ENCODE measurements at places on chromosomes 1 and 21. TPM values are rescaled to one million over a fixed set of nuclear protein-coding genes. Genes with fewer than 3 reads are reported as not detected.

DNA sequence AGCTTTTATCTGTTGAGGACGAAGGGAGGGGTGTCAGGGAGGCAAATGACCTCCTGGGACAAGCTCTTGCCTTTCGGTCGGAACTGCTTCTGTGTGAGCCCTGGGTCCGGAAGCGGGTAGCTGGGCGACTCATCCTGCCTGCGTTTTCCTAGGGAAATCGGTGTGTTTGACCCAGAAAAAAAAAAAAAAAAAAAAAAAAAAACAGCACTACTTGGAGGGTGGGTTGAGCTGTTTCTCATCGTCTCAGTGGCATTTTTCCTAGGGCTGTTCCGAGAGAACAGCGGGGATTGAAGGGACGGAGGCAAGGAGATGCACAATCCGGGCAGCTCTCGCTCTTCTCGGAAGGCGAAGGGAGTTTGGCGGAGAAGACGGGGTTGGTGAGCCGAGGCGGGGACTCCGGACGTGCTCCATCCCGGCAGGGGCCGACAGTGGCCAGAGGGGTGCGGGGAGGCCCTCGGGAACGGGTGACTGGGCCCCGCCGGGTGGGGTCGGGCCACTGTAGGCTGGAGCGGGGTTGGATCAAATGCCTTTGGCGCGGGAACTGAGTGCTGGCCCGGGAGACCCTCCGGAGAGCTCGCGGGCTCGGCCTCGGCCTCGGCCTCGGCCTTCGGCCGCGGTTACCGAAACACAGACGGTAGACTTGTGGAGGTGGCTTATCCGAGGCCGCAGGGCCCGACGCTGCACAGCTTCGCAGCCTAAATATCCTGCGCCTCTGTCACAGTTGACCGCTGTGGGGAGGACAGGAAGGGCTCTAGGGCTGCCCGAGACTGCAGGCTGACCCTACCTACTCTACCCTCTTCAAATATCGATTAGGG is 2.4 kb upstream of the BARHL2 start:
- peaks cover 19% of the 10 kb centered on the region for H3K36me3 ChIP-seq
- H3K27ac ChIP-seq: peak overlapping the region; percentile 88
- no peaks in the 10 kb centered on the region for H3K27me3 ChIP-seq
- peak overlapping the region; percentile 75 for H3K4me3 ChIP-seq
- peak; percentile 71 for DNase-seq

DNA sequence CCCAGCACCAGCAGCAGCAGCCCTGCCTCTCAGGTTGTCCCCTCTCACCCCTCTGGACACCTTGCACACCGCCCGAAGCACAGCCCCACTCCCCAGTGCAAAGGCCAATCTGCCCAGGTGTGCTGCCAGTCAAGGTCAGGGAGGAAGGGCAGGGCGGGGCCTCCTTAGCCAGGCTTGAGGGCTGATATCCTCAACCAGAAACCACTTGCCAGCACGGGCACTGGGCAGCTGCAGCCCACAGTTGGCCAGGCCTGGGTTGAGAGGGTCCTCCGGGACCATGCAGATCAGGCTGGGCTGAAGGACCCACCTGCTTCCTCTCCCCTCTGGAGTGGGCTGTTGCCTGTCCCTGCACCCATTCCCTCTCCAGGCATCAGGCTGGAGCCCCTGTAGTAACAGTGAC is 588.3 kb downstream of the NPHP4 start:
- DNase-seq: no peak
- no peak overlapping the region for H3K4me3 ChIP-seq
- no peak overlapping the region for H3K27ac ChIP-seq
- no peaks in the 10 kb centered on the region for H3K36me3 ChIP-seq

DNA sequence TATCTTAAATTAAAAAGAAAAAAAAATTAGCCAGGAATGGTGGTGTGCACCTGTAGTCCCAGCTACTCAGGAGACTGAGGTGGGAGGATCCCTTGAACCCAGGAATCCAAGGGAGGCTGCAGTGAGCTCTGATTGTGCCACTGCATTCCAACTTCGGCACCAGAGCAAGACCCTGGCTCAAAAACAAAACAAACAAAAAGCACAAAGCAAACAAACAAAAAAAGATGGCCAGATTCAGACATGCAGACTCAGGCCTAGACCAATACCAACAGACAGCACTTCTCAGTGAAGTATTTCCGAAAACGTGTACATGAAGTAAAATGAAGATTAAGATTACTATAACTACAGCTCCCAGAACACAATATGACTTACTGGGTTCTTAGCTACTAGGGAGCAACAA is 10.6 kb downstream of the SLC35D1 start:
- no peak overlapping the region for H3K4me3 ChIP-seq
- H3K4me1 ChIP-seq: no peaks in the 10 kb centered on the region
- no peaks in the 10 kb centered on the region for H3K27me3 ChIP-seq
- H3K27ac ChIP-seq: no peak overlapping the region
- no peaks in the 10 kb centered on the region for H3K36me3 ChIP-seq

DNA sequence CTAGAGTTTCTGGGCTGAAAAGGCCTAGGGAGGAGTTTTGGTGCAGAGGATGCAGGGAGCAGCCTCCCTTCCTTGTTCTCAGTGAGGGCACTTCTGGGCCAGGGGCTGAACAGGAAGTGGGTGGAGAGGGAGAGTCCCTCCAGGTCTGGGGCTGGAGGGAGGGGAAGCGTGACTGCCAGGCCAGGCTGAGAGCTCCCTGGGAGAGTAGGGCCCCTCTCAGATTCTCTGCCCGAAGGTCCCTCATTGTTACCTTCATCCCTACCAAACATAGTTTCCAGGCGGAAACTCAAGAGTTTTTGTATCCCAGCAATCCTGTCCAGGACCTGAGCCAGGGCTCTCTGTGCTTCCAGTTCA is 36.8 kb downstream of the CITED4 start:
- H3K4me3 ChIP-seq: no peak overlapping the region
- DNase-seq: no peak
- no peaks in the 10 kb centered on the region for H3K4me1 ChIP-seq
- H3K36me3 ChIP-seq: no peaks in the 10 kb centered on the region
- no peaks in the 10 kb centered on the region for H3K27me3 ChIP-seq
- H3K27ac ChIP-seq: no peak overlapping the region

DNA sequence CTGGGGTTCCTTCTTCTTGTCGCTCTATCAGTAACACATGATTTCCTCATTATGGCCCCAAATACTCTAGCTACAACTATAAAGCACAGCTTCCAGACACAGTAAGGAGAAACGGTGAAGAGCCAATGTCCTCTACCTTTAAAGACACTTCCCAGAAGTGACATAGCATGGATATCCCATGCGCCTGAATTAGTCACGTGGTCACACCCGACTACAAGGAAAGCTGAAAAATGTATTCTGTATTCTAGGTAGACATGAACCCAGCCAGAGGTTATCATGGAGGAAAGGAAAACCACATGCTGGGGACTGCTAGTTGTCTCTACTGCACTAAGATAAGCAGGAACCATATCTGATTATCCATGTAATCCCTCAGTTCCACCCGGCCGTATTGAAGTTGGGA is 244.3 kb downstream of the LMX1A start:
- H3K27me3 ChIP-seq: peaks cover 1% of the 10 kb centered on the region
- no peaks in the 10 kb centered on the region for H3K36me3 ChIP-seq
- H3K27ac ChIP-seq: no peak overlapping the region
- H3K4me3 ChIP-seq: no peak overlapping the region
- no peak for DNase-seq
- no peaks in the 10 kb centered on the region for H3K4me1 ChIP-seq

DNA sequence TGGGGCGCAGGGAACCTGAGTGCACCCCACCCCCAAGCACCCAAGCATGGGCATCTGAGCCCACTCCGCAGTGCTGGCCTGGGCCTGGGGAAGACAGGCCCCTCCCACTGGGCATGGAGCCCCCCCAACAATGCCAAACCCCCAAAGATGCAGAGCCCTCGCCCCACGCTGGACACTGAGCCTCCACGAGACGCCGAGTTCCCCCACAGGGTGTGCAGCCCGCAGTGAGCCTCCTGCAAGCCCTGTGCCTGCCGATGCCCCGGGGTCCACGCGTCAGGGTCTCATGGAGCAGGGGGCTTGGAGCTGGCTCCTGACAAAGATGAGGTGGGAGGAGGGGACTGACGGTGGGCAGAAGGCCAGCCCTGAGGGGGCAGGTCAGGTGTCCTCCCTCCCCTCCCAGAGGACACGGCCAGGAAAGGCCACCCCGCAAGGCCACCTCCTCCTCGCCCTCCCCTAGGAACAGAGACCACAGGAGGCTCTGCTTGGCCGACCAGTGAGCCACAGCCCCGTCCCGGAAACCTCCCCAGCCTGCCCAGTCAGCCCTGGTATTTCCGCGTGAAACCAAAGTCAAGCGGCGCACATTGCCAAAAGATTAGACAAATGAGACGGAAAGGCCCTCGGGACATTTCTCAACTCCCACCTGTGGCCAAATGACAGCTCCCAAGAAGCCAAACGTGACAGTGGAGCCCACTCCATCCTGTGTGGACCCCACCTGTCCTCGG is 33.4 kb downstream of the MEGF6 start:
- DNase-seq: no peak
- H3K4me3 ChIP-seq: no peak overlapping the region
- no peak overlapping the region for H3K27ac ChIP-seq
- no peaks in the 10 kb centered on the region for H3K27me3 ChIP-seq

DNA sequence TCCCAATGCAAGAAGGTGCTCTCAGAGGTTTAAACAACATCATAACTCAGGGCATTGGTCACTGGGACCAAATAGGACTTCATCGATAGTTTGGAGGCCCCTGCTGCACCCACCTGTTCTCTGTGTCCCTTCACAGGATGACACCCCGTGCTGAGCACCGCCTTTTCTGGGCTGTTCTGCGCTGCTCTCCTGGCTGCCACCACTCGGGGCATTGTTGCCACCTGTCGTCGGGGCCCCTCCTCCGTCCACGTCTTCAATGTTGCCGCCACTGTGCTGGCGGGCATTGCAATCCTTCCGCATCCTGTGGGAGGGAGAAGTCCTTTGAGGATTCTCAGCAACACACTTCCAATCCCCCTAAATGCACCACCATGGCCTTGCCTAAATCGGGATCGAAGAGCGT is 47.7 kb downstream of the NTPCR start:
- no peak overlapping the region for H3K27ac ChIP-seq
- H3K4me1 ChIP-seq: no peaks in the 10 kb centered on the region
- no peak for DNase-seq
- H3K4me3 ChIP-seq: no peak overlapping the region

DNA sequence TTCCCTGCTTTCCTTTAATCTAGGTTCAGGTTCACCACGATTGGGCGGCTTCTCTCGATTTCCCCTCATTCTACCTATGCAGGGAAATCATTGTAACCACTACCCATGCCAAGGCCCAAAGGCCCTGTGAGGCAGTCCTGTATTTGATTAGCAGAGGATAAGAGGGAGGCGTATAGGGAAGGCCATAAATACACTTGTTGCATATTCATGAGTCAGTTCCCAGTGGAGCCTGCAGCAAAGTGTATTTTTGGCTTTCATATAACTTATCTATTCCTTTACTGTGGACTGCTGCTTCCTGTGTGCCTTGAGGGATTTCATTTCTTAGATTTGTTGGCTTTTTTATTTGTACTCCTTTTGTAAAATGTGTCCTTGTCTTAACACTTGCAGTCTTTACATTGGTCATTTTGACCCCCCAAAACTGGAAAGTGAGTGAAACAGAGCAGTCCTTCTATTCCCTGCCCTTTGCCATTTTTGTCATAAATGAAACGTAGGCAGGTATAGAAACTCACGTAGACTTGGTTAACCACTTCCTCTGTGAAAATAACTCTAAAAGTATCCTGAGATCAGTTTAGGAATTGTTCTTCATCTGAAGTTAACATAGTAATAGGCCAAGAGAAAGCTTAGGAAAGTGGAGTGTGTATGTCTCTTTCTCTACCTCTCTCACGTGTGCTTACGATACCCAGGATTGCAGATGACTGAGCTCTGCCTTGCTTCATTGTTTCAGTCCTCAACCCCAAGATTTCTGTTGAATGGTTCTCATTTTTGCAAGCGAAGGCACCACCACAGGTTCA is 19.6 kb upstream of the KCNQ4 start:
- H3K4me3 ChIP-seq: no peak overlapping the region
- peak; percentile 46 for DNase-seq
- no peaks in the 10 kb centered on the region for H3K27me3 ChIP-seq
- H3K36me3 ChIP-seq: peaks cover 47% of the 10 kb centered on the region
- H3K27ac ChIP-seq: peak overlapping the region; percentile 55

DNA sequence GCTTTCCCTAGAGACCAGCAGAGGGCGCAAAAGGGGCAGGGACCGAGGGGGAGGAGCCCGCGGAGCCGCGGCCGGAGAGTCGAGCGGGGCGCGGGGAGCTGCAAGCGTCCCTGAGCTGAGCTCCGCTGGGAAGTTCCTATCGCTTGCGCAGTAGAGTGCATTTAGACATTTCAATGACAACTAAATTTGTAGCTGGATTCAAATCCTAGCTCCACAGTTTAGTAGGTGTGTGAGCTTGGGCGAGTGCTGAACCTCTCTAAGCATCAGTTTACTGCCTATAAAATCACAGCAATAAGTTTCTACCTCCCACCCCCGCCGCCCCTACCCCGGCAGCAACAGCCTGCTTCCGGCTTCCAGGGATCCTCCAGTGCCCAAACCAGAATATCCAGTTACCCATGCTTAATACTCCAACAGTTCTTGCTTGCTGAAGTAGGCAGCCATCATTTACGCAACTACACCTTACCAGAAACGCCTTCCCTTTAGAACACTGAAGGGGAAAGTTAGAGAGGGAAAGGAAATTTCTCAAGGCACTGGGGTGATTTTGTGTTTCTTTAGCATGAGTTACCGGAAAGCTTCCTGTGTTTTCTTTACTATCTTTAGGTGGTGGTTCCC is 9.1 kb downstream of the TLR5 start:
- peak; percentile 91 for DNase-seq
- H3K4me1 ChIP-seq: peaks cover 19% of the 10 kb centered on the region
- H3K27ac ChIP-seq: no peak overlapping the region
- peak overlapping the region; percentile 40 for H3K4me3 ChIP-seq
- no peaks in the 10 kb centered on the region for H3K36me3 ChIP-seq

DNA sequence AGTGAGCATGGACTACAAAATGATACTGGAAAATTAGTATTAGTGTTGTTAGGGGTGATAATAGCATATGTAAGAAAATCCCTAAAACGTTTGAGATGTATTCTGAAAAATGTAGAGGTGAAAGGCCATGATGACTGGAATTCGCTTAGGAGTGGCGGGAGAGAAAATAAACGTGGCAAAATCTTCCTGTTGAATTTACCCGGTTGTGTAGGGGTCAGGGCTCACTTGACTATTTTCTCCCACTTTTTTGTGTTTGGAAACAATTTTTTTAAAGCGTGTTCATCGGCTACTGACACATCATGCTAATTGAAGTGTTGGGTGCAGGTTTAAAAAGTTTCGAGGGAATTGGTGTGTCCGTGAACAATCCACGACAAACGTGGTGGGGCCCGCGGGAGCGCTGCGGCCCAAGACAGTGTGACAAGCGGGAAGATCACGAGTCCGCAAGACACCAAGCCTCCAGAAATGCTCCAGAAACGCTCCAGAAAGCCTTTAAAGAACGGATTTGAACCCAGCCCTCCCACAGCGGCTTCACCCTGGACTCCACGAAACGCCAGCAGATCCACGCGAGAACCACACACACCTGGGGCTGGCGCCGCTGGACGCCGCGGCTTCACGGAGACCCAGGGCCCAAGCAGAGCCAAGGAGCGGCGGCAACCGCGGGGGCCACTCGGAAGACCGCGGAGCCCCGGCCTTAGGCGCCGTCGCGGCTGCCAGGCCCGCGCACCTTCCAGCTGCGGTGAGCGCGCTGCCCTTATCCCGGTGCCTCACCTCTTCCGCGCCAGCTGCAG is 573 bp downstream of the PSMG1 start:
- H3K27ac ChIP-seq: peak overlapping the region; percentile 95
- no peaks in the 10 kb centered on the region for H3K27me3 ChIP-seq
- H3K4me1 ChIP-seq: peaks cover 12% of the 10 kb centered on the region
- peak overlapping the region; percentile 86 for H3K4me3 ChIP-seq

ANP32E gene
- 141 TPM for total RNA-seq

FTCD gene
- 5.4 TPM for total RNA-seq

METTL25B gene
- 20.2 TPM for total RNA-seq

SYT6 gene
- total RNA-seq: 71.9 TPM

NEGR1 gene
- total RNA-seq: 10.6 TPM

CYB5RL gene
- total RNA-seq: 7.0 TPM

PGLYRP4 gene
- not detected for total RNA-seq

All from A673 (cell line).